Dorsolateral prefrontal cortex (tissue), 122 donors: ENCODE measurements at places on chromosomes 2 and 18. TPM values are rescaled to one million over a fixed set of nuclear protein-coding genes. Genes with fewer than 3 reads are reported as not detected.

PSMA8 gene
- not detected for total RNA-seq

SPATA3 gene
- total RNA-seq: not detected

VIL1 gene
- total RNA-seq: not detected

CXCR1 gene
- 1.3 TPM for total RNA-seq

RAD51AP2 gene
- 0.75 TPM for total RNA-seq
